ENCODE measurements at places on chromosomes 6 and 20. TPM values are rescaled to one million over a fixed set of nuclear protein-coding genes. Genes with fewer than 3 reads are reported as not detected.

DNA sequence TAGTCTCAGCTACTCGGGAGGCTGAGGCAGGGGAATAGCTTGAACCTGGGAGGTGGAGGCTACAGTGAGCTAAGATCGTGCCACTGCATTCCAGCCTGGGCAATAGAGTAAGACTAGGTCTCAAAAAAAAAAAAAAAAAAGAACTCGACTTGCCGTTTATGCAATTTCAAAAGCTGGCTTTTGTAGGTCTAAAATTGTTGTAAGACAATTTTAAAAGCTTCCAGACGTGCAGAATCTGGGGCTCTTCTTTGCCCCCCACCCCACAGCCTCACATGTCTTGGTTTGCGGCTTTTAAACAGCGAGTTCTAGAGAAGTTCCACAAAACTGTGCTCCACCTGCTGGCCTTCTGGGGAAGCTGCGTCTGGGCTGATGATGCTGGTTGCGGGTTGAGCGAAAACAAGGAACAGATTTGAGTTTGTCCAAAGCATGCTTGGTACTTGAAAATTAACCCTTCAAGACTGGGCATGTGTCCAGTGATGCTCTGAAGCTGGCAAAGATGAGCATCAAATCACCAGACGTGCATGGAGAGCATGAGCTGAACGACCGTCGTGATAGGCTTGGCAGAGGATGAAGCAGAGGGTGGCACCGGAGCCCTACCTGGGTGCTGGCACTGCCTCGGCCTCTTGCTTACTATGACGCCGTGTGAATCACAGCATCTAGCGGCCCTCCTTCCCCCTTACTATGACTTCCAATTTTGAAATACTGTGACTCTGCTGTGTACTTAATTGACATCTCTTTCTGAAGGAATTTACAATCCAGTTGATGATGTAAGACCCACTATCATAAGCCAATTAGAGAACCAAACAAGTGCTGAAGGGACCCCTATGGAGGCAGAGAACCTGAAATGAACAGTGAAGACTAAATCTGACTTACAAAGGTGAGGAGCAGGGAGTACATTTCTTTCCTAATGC is 171.4 kb downstream of the GMPR start:
- DNase-seq = peak; percentile 71

DNA sequence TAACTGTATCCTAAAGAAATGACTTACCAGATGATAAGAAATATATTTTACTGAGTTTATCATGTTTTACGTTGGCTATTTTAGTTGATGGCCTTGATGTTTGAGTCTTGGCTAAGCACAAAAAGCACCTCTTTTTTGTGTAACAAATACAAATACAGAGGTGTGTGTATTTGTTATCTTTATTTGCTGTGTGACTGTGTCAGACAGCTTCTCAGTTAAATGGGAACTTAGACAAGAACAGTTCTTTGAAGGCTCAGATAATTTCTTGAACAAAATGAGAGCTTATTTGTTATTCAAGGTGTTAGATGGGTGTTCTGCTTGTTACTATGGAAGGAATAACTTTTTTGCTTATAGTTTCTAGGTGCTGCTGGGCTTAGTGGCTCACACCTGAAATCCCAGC is 95.4 kb downstream of the RPS12 start:
- no peak for DNase-seq

DNA sequence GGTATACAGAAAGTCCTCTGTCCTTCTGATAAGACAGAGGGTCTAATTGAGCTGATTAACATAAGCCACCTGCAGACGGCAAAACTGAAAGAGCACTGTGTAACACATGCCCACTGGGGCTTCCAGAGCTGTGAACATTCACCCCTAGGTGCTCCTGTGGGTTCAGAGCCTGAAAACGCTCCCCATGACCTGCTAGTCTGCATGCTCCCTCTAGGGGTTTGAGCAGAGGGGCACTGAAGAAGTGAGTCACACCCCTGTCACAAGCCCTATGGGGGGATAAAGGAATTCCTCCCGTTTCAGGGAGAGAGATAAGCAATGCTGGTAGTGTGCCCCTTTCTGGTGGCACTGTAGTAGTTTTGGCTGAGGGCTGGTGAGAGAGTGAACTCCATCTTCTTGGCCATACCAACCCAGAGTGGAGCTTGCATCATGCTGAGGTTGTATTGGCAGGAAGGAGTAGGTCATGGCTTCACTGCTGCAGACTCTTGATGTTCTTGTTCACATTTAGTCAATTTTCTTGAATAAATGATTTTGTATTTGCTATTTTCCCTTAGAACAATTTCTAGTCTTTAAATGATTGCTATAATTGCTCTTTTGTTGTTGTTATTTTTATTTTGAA is 637.5 kb upstream of the MAN1A1 start:
- no peak for DNase-seq

- peak; percentile 46 for DNase-seq
These were observed 33.4 kb upstream of the SLC22A1 start for GRCh38 chr6:160088069-160088783.

DNA sequence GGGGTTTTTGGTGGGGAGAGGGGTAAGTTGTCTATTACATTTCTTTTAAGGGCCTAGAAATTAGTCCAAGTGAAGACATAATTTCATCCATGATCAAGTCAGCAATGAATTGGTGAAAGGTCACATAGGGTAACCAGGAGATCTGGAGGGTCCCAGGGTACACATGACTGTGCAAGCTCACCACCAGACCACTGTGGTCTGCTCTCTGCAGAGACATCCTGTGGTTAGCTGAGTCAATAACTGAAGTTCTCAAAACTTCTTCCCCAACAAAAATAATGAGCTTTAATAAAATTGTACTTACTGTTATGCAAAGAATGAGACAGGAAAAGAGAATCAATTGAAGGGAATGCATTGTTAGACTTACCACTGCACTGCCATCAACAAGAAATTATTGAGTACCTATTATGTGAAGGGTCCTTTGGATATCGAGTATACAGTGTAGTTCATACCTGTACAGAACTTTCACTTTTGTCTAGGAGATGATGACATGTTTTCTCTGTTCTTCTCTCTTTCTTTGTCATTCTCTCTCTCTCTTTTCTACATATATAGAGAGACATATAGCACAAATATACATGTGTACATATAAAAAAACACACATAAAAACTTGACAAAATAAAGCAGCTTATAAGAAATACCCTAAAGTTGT is 209.8 kb downstream of the GJA1 start:
- no peak for DNase-seq

GRCh38 chr6:3721810-3722621 is 29.5 kb downstream of the PXDC1 start:
- no peak for DNase-seq

- DNase-seq = peak; percentile 48
These were observed 619.2 kb downstream of the C6orf118 start for GRCh38 chr6:164690241-164690640.

- no peak for DNase-seq
These were observed 3.5 kb downstream of the WRNIP1 start for GRCh38 chr6:2768696-2769095.

DNA sequence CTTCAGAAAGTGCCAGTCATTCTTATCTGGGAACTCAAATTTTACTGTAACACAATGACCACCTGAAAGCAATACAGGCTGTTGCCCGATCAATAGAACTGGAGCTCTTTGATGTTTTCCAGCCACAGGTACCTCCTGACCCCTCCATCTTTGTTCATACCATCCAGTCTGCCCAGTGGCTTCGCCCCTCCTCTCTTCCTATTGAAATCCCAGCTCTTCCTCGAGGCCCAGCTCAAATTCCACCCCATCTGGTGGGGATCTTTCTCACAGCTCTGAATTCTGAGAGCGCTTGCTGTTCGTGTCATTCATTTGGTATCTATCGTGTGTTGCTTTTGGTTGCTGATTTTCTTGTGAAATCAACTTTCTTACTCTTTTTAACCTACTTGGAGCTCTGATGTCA is 87.9 kb upstream of the CNKSR3 start:
- DNase-seq = no peak

- peak; percentile 46 for DNase-seq
These were observed 751 bp downstream of the MAP3K4 start for GRCh38 chr6:160992061-160992979.

GRCh38 chr6:152096863-152097496 is 289.5 kb downstream of the ESR1 start:
- DNase-seq = no peak

GRCh38 chr6:3228771-3229565 is 1.5 kb upstream of the TUBB2B start:
- peak; percentile 57 for DNase-seq

- no peak for DNase-seq
These were observed 131.1 kb downstream of the OLIG3 start for GRCh38 chr6:137362878-137363804.

GRCh38 chr6:30884521-30885480 is 482 bp downstream of the DDR1 start:
- no peak for DNase-seq

GRCh38 chr6:34062156-34062555 is 83.7 kb downstream of the GRM4 start:
- DNase-seq = no peak

- DNase-seq = no peak
These were observed 17.2 kb downstream of the MOCS3 start for GRCh38 chr20:50975701-50976330.

- DNase-seq = peak; percentile 21
These were observed 301.1 kb downstream of the TAF4 start for GRCh38 chr20:61764471-61765025.

- no peak for DNase-seq
These were observed 26.7 kb upstream of the TTPAL start for GRCh38 chr20:44448753-44449546.

DNA sequence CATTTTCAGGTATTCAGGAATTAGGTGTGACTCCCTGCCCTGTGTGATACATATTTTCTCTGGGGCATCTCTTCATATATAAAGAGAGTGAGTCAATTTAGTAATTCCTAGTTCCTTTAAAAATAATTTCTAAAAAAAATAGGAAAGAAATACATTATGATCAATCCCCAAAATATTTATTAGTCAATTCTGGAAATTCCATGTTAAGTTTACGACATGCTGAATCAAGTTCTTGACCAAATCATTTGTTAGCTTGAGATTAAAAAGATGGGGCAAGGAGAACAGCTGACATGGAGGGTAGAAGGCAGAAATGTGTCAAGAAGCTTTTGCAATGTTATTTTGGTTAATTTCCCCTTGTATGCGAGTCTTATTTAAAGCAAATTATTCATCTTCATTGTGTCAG is 22.7 kb upstream of the PRDM1 start:
- no peak for DNase-seq

GRCh38 chr6:118567974-118568373 is 19.9 kb downstream of the PLN start:
- DNase-seq = no peak

GRCh38 chr6:126180585-126180984 is 159.3 kb upstream of the CENPW start:
- DNase-seq = no peak

- no peak for DNase-seq
These were observed 154.9 kb upstream of the MLN start for GRCh38 chr6:33958526-33959328.

GRCh38 chr6:42021847-42022754 is 28.2 kb upstream of the TAF8 start:
- no peak for DNase-seq

DNA sequence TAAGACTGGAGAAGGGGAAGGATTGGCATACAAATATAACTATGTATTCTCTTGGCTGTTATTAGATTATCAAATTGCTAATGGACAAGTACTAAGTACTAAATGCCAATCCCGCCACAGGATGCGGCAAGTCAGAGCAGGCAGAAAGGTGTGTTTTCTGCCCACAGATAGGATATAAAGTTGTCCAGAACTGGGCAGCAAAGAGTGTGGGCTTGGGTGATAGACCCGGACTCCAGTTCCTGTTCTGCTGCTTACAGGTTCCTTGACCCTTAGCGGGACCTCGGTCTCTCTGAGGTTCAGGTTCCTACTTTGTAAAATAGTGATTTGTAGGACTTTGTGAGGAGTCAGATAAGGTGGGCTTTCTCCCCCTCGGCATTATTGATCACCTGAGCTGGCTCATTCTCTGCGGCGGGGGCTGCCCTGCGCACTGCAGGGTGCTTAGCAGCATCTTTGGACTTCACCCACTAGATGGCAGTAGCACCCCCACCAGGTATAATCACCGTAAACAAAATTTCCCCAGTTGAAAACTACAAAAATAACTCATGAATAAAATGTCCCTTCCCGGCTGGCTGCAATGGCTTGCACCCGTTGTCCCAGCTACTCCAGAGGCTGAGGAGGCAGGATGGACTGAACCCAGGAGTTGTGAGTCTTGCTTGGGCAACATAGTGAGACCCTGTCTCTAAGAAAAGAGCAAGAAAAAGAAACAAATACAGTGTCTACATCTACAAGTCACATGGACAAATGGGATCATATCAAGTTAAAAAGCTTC is 193.1 kb downstream of the DOK5 start:
- DNase-seq = no peak

DNA sequence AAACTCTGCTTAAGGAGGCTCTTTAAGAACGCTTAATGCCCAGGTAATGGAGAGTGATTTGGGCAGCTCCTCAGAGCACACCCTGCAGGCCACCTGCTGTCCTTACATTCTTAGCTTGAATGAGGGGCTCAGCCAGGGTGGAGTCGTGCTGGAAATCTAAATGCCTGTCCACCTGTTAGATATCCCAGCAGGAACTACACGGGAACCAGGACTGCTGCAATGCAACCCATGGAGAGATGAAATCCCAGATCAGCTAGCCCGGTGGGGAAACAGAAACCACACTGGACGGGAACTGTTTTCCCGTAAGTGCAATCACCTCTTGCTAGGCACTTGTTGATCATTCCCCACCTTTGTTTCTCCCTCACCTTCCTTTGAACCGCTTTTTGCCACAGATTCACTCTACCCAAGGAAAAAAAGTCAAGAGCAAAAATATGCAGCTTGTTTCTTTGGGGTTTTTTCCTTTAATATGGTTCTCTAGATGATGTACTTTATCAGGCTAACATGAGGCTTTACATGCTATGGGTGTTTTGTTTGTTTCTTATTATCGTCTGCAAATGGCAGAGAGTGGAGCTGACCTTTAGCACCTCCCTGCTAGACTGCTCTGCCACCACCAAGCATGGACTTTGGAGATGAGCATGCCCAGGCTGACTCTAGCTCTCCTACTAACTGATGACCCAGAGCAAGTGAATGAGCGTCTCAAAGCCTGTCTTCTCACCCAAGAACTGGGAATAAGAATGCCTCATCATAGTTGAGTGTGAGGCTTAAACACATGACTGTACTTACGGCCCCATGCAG is 125.9 kb upstream of the TNFAIP3 start:
- DNase-seq = no peak

- peak; percentile 61 for DNase-seq
These were observed 43.7 kb upstream of the HFE start for GRCh38 chr6:26043384-26044139.

GRCh38 chr6:12265791-12266190 is 24.4 kb upstream of the EDN1 start:
- no peak for DNase-seq

DDX43 gene
- total RNA-seq = 0.49 TPM

DBNDD2 gene
- 295 TPM for total RNA-seq

SLC29A1 gene
- 36.7 TPM for total RNA-seq

TPD52L2 gene
- total RNA-seq = 83.8 TPM

NT5E gene
- total RNA-seq = 9.8 TPM

CNR1 gene
- total RNA-seq = 47.8 TPM

RIMS1 gene
- 102 TPM for total RNA-seq

PSORS1C1 gene
- 5.0 TPM for total RNA-seq

ADRM1 gene
- 55.9 TPM for total RNA-seq

NANP gene
- 3.1 TPM for total RNA-seq

PPP1R14C gene
- 9.0 TPM for total RNA-seq

NOTCH4 gene
- 15.2 TPM for total RNA-seq

RRBP1 gene
- 26.3 TPM for total RNA-seq

ITPR3 gene
- total RNA-seq = 6.9 TPM

ACTL10 gene
- total RNA-seq = 0.27 TPM

KIAA1755 gene
- 64.7 TPM for total RNA-seq
